ENCODE measurements at places on chromosomes 6 and 20.

GRCh38 chr6:167549213-167549612 lies 224.3 kb downstream of the TTLL2 start:
- DNase-seq: no peak

- DNase-seq: peak; percentile 50
Observed at GRCh38 chr6:125149256-125150144, 4.1 kb upstream of the TPD52L1 start.

GRCh38 chr20:54086507-54087039 lies 16.2 kb upstream of the BCAS1 start:
- DNase-seq: peak; percentile 76

- DNase-seq: peak; percentile 77
Observed at GRCh38 chr6:34912715-34913464, 23.8 kb downstream of the ANKS1A start.

DNA sequence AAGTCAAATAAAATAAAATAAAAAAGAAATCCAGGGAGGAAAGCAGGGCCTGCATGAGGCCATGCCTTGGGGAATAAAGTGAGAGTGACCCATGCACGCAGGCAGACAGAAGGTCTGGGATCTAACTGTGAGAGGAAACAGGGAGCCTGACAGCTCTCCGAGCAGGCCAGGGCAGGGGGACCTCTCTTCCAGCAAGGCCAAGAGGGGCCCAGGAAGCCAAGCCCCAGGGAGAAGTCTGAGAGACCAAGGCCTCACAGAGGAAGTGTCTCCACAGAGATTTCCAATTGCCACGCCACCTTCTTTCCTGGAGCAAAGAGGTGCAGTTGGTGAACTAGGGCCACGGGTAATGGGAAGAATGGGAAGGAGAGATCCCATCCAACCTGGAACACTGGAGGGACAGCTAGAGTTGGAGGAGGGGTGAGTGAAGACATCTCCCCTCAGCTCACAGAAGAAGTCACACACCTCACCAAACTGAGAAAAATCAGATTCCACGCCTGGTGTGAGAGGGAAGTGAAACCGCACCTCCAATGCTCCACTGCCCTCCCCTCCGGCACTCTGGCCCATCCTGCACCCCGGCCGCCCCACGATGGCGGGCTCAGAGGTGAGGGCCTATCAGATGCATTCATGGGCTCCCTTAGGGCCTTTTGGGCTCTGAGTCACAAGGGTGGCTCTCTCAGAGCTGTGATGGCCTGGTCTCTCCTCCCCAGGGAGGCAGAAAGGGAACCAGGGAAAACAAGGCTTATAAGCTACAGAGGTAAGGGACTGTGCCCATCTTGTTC lies 25.1 kb upstream of the TAF8 start:
- no peak for DNase-seq

DNA sequence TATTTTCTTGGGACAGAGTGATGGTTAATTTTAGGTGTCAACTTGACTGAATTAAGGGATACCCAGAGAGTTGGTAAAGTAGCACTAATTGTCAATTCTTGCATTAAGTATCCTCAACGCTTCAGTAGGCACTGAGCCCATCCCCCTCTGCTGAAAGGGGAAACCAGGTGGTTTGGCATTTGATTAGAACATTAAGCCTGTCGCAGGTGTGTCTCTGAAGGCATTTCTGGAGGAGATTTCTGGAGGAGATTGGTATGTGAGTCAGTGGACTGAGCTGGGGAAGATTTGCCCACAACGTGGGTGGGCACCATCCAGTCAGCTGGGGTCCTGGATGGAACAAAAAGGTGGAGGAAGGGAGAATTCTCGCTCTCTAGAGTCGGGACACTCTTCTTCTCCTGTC lies 119.8 kb downstream of the RFX6 start:
- DNase-seq: no peak

GRCh38 chr6:135030056-135030473 lies 24.6 kb downstream of the HBS1L start:
- no peak for DNase-seq

DNA sequence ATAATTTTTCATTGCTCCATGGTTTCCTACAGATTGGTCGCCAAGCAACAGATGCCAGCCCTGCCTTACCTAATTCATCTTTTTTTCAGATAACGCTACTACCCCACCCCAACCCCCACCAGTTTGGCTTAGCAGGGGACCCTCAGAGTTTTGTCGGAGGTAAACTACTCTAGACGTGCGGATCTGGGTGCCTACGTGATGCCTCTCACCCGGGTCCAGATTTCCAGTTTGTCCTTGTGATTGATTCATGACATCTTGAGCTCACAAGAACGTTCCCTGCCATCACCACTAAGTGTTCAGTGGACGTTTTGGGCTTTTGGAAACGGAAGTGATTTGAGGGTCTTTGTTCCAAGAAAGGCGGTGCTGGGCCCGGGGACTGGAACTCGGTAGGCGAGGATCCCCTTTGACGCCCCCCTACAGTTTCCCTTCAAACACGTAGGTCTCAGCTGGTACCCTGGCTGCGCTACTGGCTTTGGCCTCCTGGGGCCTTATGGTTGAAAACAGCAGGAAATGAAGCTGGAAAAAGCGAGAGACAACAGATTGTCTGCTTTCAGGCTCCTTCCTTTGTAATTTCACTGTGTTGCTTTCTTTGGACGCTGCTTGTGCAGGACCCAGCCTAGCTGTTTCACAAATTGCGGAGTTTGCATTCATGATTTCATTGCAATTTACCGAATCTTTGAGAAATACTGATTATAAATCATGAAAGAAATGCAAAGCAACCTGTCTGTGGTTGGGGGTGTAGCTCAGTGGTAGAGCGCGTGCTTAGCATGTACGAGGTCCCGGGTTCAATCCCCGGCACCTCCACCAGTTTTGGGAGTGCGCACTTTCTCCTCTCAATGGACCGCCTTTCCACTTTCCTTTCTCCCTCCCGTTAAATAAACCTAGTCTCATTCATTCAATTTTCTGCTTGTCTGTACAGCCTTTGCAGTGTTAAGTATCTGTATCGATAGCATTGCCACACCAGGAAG lies 81.0 kb downstream of the GPX5 start:
- DNase-seq: peak; percentile 62

- DNase-seq: peak; percentile 45
Observed at GRCh38 chr20:38049800-38050199, 16.3 kb downstream of the RPRD1B start.

DNA sequence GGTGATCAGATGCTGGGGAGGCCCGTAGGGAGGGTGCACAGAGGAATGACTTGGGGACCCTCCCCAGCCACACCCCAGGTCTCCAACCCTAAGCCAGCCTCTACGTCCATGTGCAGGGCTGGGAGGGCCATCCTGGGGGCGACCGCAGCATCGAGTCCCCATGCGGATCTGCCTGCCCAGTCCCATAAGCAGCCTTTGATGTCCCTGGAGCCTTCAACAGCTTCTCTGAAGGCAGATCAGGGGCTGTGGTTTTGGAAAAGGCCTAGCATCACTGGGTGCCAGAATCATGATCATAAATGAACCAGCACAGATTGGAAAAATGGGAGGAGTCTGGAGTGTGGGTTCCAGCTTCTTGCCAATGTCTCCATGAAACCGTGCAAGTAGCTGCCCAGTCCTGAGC lies 22.9 kb downstream of the TOX2 start:
- peak; percentile 54 for DNase-seq

- DNase-seq: no peak
Observed at GRCh38 chr6:105389543-105389942, 13.3 kb downstream of the PREP start.

DNA sequence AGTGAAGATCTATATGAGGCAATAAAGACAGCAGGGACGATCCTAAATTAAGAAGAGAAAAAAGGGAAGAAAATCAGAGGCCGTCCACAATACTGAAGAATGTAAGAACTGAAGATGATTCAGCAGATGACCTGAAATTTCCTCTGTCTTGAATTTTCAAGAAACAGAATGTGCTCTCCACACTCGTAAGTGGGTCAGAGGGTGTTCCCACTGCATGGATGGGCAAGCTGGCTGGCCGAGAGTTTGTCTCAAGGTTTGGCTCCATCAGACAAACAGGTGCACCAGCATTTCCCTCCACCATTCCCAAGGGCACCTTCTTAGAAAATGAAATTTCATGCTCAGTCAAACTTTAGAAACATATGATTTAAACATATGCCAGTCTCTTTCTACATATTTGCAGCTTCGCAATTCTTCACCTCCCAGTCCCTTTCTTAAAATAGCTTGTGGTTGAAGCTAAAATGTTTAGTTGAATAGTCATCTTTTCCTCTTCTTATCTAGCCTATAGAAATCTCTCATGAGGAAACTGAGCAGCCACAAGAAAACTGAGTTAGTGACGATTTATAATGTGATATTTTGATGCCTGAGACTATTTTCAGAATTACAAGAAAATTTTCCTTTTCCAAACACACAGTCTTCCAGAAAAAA lies 576.4 kb downstream of the PRKN start:
- peak; percentile 15 for DNase-seq

DNA sequence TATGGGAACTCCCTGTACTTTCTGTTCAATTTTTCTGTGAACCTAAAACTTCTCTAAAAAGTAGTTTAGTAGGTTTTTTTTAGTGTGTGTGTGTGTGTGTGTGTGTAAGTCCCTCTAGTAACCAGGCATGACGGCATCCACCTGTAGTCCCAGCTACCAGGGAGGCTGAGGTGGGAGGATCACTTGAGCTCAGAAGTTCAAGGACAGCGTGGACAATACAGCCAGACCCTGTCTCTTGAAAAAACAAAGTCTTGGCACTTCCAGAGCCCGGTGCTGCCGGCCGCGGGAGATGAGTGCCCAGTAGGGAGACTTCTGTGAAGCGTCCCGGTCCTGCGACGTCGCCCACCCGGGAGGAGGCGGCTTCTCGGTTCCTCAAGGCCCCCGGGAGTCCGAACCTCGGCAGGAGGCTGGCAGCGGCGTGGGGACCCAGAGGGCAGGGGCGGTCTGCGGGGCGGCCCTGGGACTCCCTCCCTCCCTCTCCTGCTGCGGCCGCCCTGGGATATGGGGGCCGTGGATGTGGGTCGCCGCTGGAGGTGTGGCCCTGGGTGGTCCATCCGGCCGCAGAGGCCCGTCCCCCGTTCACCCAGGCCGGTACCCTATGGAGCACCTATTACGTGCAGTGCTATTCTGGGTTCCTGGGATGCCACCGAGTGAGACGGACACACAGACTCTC lies 78.0 kb upstream of the SIRPG start:
- no peak for DNase-seq

DNA sequence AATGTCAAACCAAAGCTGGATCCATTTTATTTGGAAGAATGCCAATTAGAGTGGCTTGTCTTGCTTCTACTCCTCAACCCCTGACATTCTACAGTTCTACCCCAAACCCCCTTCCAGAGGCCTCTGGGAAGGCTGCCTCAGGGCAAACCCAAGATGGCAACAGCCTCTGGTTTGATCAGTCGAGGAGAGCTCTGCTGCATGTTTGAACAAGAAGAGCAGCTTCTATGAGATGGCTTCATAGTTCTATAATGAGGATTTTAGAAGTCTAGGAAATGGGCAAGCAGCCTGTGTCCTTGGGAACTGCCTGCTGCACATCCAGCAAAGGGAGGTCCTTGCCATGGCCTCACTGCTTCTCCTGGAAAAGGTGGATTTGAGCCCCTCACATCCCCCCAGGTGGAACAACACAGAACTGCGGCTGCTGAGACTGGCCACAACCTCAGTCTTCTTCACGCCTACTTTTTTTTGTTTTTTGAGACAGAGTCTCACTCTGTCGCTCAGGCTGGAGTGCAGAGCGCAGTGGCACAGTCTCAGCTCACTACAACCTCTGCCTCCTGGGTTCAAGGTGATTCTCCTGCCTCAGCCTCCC lies 37.9 kb downstream of the ZC3H12D start:
- DNase-seq: no peak

GRCh38 chr6:36954262-36954931 lies at the start of gene PI16:
TSS of gene PI16 (plus strand) at chr6:36954738. CDS start at chr6:36954761, 23 bp downstream.
- DNase-seq: no peak

DNA sequence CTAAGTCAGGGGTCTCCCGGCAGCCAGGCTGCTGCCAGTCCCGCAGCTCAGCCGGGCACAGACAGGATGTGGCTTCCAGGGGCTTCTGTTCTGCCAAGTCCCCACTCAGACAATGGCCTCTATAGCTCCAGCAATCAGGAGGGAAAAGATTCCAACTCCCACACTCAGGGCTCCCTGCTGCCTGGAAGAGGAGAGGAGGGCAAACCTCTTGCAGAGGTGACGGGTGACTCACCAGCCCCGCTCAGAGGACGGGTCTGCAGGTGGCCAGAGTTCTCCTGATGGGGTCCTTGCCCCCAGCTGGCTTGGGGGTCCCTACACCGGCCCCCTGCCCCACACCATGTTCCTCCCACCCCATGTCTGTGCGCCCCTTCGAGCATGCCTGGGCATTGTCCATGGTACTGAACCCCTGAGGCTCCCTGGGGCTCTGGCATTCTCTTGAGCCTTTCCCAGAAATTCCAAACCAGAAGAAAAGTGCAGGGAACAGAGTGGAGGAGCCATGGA lies 32.6 kb downstream of the NTSR1 start:
- no peak for DNase-seq
